ENCODE measurements at places on chromosomes 6 and 20.

- no peak for DNase-seq
Measured at GRCh38 chr20:31496761-31497295, 17.4 kb upstream of the HM13 start.

DNA sequence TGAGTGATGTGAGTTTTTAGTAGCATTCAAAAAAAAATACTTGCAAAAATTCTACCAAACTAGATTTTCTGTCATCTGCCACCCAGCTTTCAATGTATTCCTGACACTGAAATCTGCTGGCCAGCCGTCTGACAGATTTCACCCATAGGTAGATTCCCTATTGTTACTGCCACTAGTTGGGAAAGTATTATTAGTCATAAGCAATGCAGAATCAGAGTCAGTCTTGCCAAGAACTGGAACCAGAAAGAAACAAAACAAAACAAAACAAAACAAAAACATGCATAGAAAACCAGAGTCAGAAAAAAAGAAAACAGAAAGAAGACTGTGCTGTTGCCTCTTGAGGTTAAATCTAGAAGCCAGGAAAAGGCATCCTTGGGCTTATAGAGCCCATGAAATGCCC, 293.1 kb upstream of the KCNQ5 start:
- no peak for DNase-seq

DNA sequence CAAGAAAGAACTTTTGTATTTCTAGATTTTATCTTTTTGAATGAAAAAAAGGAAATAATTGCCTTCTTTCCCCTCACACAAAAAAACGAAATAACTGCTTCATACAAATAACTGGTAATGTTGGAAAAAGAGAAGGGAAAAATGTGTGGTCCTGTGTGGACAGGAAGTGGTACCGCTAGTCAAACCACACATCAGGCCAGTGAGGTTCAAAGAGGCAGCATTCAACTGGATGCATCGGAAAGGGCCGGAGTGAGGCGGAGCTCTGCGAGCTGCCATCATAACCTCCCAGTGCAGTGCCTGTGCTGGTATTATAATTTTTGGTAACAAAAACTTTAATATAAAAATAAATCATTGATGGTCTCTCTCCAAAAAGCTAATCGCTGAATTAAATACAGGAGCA, 111.2 kb downstream of the IRF4 start:
- DNase-seq: no peak

- DNase-seq: peak; percentile 58
Measured at GRCh38 chr6:38057994-38058393, 238.5 kb downstream of the ZFAND3 start.

DNA sequence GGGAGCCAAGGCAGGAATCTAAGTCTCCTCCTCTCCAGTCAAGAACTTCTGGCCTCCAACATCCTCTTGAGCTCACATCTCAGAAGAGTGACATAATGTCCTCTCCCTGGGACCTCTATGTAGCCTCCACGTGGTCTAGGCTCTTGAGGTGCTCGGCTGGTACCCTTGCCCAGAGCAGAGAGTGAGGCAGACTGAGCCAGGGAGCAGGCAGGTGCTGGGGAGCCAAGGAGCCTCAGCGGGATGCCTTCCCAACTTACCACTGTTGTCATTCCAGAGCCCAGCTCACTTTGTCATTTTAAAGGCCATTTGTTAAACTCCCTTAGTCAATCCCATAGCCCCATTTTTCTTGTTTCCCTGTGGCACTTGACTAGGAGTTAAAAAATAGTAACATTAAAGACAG, 52.1 kb upstream of the DUSP22 start:
- DNase-seq: no peak

DNA sequence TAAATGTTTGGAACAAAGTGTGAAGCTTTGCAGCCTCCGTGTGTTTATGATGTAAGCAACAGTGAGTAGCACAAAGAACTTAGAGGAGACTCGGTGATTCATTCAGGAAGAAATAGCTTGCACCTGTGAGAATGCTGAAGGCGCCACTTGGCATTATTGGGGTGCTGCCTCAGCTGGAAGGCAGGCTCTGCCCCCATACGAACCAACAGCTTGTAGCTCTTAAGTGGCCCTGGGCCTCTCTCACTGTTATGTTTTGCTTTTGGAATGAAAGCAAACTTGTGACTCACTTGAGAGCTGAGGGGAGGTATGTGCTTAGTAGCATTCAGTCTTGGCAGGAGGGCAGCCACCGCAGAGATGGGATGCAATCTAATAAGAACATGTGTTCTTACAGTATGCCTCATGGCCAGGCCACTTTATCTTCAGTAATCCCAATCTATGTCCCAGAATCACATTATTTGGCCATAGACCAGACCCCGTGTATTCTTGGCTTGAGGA, 310.7 kb downstream of the EYA4 start:
- no peak for DNase-seq

GRCh38 chr20:51529758-51530157, 12.8 kb downstream of the NFATC2 start:
- DNase-seq: no peak

DNA sequence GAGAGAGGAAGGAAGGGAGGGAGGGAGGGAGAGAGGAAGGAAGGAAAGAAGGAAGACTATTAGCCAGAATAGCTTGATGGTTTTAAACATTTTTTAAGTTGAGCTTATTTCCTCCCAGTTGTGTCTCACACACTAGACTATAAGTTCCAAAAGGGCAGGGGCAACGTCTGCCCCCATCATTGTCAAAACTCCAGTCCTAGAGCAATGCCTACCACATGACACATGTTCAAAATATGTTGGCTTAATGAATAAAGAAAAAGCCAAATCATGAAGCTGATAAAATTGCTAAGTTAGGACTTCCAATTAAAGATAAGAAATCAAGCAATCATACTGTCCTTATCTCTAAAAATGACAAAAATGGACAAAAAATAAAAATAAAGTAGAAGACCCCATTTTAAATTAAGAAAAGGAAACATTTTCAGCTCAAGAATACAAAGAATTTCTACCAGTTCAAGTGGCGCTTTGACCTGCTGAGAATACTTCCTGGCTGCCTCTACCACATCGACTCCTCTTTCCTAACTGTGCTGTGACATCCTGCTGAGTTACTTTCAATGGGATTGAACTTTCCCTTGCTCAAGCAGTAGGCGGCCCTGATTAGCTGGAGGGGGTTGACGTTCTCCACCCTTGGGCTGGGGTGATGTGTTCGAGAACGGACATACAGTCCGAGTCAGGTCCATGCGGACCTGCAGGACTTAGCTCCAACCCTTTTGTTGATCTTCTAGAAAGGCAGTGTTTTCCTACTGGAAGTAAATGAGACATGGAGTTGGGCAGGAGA, 283.9 kb upstream of the FOXQ1 start:
- DNase-seq: no peak

DNA sequence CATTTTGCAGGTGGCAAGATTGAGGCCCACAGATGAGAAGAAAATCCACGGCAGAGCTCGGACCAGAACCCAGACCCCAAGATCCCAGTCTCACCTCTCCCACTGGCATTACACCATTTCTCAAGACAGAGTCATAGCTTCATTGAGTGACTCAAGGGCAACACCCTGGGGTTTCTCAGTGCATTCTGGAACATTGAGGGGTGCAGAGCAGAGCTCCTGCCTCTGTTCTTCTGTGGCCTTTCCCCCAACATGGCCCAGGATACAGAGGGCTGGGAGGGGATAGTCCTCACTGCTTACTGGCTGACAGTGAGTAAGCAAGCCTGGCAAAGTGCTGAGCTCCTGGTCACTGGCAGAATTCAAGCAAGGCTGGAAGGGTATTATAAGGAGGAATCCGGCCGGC, 74.0 kb downstream of the MDGA1 start:
- no peak for DNase-seq

- no peak for DNase-seq
Measured at GRCh38 chr20:11745145-11745544, 172.5 kb upstream of the BTBD3 start.

DNA sequence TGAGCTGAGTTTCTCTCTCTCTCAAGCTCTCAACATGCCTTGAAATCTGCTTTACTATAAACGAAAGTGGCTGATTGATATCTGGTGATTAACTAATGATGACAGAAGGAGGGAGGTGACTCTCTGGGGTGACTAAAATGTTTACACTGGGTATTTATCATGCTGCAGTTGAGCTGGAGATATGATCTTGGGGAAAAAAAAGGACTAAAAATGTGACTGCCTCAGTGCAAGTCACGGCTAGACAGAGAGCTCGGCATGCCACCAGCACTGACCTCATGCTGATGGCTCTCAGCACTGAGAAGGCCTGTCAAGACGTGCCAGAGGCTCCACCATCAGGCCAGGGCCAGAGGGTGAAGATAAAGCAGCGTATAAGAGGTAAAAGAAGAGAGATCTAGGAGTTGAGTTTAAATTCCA, 103.1 kb upstream of the SPACA1 start:
- peak; percentile 11 for DNase-seq

- no peak for DNase-seq
Measured at GRCh38 chr6:140414966-140415620, 1040.6 kb upstream of the CITED2 start.

DNA sequence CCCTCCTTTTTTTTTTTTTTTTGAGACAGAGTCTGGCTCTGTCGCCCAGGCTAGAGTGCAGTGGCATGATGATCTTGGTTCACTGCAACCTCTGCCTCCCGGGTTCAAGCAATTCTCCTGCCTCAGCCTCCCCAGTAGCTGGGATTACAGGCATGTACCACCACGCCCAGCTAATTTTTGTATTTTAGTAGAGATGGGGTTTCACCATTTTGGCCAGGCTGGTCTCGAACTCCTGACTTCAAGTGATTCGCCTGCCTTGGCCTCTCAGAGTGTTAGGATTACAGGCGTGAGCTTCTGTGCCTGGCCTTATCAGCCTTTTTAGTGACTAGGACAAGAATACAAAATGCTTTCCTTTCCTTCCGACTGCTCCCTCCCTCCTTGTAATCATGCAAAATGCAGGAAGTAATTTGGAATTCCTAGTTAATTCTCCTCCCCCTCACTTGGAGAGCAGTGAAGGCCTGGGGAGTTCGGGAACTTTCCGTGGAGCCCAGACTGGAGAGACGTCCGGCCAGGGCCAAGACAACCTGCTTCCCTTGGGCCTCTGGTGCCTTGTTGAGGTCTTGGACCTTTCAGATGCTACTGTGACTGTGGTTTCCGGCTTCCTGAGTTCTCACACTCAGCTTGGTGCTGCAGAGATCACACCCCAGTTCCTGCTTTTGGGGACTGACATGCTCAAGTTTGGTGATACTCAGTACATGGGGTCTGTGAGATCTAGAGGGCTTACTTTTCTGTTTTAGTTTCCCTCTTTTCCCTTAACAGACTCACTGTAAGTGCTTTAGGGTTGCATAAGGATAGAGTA, 3.9 kb upstream of the PHF20 start:
- peak; percentile 78 for DNase-seq

- no peak for DNase-seq
Measured at GRCh38 chr20:50475681-50476292, 34.4 kb upstream of the PTPN1 start.

- peak; percentile 73 for DNase-seq
Measured at GRCh38 chr6:36028877-36029324, 1.3 kb downstream of the MAPK14 start.

DNA sequence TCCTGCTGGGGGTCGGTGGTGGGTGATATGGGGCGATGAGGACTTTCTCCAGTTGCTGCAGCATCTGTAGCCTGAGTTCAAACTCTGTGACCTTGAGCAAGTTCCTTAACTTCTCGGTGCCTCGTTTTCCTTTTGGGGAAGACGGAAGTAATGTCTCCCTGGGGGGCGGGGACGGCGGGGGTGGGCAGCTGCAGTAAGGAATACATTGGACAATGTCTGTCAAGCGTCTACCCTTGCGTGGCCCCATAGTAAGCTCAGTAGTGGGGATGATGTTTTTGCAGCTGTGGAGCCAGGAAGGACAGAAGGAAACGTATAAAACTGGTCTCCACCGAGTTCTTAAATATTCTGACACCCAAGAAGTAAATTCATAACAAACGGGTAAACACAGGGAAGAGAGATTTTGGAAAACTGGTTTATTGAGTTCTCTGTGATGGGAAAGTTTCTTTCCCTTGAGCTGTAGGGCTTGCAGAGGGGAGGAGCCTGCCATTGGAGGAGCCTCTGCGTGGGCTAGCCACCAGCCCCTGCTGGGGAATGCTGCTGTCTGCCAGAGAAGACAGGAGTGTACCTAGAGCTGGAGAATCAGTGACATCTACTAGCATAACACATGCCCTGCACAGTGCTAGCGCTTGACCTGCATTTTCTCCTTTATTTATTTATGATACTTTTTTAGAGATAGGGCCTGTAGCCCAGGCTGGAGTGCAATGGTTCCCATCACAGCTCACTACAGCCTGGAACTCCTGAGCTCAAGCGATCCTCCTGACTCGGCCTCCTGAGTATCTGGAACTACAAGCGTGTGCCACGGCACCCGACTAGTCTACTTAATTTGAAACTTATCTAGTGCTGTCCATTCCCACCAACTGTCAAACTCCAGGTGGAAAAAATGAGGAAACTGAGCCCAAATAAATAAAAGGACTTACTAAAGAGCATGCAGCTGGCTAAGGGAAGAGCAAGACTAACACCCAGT, 1.2 kb upstream of the ACSS1 start:
- DNase-seq: no peak

DNA sequence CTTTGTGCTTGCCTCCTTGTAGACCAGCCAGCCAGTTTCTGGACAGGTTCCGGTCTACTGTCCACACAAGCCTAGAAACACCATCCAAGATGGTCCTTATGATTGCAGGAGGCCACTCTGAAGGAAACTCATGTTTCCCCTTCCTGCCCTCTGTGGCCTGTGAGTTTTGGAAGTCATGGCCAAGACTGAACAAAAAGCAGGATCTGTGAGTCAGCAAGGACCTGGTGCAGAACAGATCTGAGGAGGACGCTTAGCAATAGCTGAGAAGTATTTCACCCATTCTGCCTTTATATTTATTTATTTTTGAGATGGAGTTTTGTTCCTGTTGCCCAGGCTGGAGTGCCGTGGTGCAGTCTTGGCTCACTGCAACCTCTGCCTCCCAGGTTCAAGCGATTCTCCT, 134.6 kb upstream of the EEF1E1 start:
- DNase-seq: no peak

DNA sequence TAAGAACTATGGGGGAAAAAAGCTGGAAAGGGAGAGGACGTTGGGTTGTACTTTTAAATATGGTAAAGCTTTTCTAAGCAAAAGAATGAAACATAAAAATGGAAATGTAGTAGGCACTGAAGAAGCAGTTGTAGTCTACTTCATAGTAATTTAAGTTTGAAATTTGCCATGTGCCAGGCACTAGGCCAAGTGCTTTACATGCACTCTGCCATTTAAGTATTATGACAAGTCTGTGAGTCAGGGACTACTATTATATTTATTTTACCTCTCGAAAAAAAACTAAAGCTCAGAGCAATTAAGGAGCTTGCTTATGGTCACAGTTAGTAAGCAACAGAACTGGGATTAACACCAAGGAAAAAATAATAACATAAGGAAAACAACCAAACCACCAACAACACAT, 257.8 kb downstream of the GMDS start:
- no peak for DNase-seq
